ENCODE measurements at places on chromosomes 16 and 17. TPM values are rescaled to one million over a fixed set of nuclear protein-coding genes. Genes with fewer than 3 reads are reported as not detected.

HSD11B2 gene
- polyA plus RNA-seq = 5.8 TPM

DNA sequence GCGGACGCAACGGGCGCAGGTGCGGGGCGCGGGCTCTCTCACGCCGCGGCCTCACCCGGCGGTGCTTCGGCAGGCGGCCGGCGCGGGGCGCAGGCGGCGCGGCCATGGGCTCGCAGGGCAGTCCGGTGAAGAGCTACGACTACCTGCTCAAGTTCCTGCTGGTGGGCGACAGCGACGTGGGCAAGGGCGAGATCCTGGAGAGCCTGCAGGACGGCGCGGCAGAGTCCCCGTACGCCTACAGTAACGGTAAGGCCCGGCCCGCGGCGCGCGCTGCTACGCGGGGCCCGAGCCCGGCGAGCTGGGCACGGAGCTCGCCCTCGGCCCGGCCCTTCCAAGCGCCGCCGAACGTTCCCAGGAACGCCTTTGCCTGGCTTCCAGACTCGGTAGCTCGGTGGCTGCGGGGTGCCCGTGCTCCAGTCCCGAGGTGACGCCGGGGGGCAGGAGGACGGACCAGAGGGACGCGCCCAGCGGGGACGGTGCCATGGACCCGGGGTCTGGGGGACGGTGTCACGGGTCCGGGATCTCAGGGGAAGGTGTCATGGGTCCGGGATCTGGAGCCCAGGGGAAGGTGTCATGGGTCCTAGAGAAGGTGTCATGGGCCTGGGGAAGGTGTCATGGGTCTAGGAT is 435 bp downstream of the RAB40C start:
- peak; percentile 63 for DNase-seq

CDH5 gene
- 20.2 TPM for polyA plus RNA-seq

GRCh38 chr17:56452461-56452860 is 141.0 kb upstream of the NOG start:
- DNase-seq = no peak

CBLN1 gene
- 1.8 TPM for polyA plus RNA-seq

- no peak for DNase-seq
Measured at GRCh38 chr17:19012171-19013080, 7.9 kb upstream of the FAM83G start.

KRT40 gene
- polyA plus RNA-seq = 0.07 TPM

USP31 gene
- 4.5 TPM for polyA plus RNA-seq

SPATA32 gene
- polyA plus RNA-seq = 0.24 TPM

GRCh38 chr16:83772806-83773205 is 35.0 kb upstream of the HSBP1 start:
- DNase-seq = no peak

EPOP gene
- polyA plus RNA-seq = 0.57 TPM

HASPIN gene
- polyA plus RNA-seq = 2.7 TPM

SSTR5 gene
- 1.2 TPM for polyA plus RNA-seq

NAGS gene
- 37.5 TPM for polyA plus RNA-seq

GRCh38 chr16:86848821-86849220 is 270.5 kb downstream of the FOXL1 start:
- DNase-seq = no peak

- no peak for DNase-seq
Measured at GRCh38 chr16:6926762-6927161, 405.9 kb upstream of the RBFOX1 start.

DNA sequence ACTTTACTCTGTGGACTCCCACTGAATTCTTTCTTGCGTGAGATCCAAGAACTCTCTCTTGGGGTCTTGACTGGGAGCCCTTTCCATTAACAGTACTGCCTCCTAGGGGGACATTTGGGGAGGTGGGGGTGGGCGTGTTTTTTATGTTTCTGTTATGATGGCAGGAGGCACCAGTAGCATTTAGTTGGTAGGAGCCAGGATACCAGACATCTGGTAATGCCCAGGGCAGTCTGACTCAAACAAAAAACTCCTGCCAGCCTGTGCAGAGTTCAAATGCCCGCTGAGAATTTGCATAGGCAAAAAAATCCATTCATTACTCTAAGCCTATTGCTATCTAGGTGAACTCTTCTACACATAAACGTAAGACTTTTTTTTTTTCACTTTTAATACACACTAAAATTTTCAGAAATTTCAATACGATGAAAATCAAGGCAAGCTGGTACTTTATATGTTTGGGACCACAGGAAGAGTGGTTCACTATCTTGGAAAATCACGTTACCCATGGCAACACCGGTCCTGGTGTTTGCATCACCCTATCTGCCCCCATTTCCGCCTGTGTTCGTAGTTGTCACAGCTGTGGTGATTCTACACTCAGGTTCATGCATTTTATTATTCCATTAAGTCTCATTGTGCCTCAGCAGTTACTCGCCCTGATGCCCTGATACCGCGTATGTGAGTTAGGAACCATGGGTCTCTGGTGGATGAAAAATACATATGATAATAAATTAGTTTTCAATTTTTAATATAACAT is 121.1 kb upstream of the XYLT1 start:
- DNase-seq = no peak

DNA sequence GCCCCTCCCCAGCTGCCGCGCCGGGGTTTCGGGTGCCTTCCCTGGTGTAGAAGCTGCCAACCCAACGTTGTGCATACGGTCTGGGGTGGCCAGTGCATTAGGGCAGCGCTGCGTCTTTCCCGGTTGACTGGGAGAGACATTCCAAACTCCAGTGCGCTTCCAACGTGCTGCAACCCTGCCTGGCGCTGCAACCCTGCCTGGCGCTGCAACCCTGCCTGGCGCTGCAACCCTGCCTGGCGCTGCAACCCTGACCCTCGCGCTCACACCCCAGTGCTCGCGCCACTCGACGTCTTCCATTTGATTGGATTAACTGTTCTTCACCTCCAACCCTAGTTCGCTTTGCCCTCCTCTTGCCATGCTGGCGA is 488 bp upstream of the HAP1 start:
- DNase-seq = no peak

DNA sequence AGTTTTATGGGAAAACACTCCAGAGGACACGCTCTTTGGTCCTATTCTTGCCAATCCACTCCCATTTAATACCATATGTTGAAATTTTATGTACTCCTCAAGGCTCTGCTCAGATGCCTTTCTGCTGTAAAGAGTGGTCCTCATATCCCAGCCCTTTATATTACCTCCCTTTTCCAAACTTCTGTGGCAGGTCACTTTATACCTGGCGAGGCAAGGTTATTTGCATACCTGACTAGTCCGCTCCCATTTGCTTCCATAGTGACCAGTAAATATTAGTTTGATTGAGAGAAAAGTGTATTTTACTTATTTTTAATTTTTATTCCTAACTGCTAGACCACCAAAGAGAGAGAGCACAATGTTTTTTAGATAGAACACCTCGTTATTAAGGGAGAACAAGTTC is 17.3 kb downstream of the KRT12 start:
- DNase-seq = no peak

GRCh38 chr16:1010251-1010650 is 28.7 kb downstream of the SOX8 start:
- DNase-seq = no peak

SHISA9 gene
- polyA plus RNA-seq = 2.7 TPM

- no peak for DNase-seq
Measured at GRCh38 chr16:69904495-69905170, 46.5 kb upstream of the CLEC18A start.

RILP gene
- polyA plus RNA-seq = 9.0 TPM

APOH gene
- 4.4 TPM for polyA plus RNA-seq

DNA sequence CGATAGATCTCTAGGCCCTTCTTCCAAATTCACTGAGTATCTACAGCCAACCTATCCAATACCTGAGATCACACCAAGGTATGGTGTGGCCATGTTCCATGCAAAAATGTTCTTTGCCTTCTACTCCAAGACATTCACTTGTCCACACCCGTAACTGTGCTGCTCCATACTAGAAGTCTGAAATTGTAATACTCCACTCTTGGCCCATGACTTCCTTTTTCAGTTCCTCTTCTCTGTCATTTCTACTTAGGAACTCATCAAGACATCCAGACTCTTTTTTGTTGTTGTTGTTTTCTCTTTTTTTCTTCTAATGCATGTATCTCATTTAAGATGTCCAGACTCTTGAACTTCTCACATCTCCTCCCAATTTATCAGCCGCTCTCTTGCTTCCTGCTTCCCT is 42.5 kb upstream of the KSR1 start:
- no peak for DNase-seq

ZFPM1 gene
- polyA plus RNA-seq = 27.2 TPM

CRK gene
- polyA plus RNA-seq = 42.2 TPM

TMEM97 gene
- polyA plus RNA-seq = 31.0 TPM

DNA sequence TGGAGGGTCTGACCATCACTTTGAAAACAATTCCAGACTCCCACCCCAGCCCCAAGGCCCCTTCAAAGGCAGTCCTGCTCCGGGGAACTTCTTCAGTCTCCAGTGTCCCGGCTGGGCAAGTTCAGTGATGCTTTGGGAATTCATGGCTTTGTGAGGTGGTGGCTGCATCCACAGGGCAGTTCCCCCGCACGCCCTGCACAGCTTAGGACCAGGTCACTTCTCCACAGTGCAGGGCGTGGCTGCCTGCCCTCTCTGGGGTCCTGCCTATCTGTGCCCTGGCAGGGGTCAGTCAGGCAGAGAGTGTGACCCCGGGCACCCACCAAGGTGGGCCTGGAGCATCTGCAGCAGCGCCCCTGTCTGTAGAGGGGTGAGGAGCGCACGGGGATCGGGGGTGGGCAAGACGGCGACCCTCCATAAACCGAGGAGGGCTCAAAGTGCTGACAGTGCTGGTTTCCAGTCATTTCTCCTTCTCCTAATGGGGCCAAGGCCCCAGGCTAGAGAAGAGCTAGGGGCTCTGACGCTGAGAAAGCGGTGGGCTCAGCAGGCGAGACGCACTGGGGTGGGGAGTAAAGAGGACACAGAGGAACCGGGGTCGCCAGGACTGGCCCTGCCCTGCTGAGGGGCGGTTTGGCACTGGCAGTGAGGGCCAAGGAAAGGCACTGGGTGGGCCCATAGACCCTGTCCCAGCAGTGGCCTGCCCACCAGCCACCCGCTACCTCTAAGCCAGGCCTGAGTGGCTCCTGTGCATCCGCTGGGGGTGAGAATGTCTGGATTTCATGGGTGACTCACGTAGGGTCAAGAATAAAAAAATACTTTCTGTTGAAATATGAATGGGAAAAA is 4.2 kb upstream of the ARHGAP27 start:
- no peak for DNase-seq

ITGAD gene
- 0.03 TPM for polyA plus RNA-seq

ABCC12 gene
- polyA plus RNA-seq = not detected

DNA sequence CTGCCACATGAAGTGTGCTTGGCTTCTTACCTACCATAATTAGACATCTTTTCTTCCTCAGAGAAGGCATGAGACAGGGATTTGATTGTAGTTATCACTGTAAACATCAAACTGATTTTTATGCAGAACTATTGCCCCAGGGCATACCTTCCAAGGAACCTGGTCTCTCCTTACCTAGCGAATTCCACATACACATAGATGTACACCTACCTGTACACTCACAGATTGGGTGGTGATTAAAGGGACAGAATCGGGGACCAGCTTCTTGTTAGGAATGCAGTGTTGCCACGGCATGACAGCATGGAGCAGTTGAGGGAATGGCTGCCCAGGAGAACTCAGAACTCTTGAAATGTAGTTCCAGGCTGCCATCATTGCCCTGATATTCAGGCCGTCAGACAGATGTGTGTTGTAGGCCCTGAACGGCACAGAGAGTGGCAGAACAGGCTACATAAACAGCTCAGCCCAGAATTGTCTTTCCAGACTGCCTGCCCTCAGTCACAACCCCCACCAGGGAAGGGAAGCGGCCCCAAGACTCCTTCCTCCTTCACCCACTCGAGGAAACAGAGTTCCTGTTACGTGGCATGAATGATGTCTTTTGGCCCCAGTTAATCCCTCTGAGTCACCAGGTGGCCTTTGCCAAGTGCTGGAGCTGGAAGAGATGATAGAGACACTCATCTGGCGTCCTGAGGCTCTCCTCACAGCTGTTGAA is 17.8 kb upstream of the NAGLU start:
- DNase-seq = peak; percentile 88

DNA sequence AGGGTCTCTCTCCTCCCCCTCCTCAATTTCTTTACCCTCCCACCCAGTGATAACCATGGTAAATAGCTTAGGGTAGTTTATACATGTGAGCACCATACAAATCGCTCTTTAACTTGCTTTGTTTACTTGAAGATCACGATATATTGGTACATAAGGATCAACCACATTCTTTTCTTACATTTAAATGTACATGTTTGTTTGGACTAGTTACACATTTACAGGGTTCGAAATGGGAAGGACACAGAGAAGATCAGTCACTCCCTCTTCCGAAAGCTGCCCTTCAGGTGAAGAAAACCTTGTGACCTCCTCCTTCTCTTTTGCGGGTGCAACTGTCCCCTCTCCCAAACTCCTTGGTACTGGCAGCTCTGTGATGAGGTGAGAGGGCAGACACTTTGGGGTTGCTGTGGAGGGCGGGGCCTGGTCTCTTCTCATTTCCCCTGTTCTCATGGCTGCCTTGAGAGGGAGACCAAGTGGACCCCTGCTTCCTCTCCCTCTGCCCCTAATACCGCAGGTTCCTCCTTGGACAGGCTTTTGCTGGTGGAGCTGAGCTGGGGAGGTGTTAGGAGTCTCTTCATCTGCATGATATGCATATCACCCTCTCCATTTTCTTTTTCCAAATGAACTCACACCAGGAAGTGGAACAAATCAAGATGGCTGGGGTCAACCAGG is 4.7 kb upstream of the PIK3R6 start:
- DNase-seq = no peak

- DNase-seq = peak; percentile 78
Measured at GRCh38 chr17:60601447-60602384, 1.7 kb downstream of the PPM1D start.

TNFSF13 gene
- 23.4 TPM for polyA plus RNA-seq

DNA sequence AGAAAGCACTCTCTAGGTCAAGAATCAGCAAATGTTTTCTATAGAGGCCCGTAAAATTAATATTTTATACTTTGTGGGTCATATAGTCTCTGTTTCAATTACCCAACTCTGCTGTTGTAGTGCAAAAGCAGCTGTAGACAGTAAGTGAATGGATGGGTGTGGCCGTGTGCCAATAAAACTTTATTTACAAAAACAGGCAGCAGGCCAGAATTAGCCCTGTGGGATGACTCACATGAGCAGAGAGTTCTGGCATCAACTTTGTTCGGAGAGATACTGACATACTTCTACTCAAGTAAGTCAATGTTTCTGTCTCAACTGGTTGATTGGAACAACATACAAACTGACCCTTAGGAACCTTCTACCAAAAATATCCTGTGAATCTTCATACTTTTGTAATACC is 616.2 kb downstream of the MAF start:
- no peak for DNase-seq

GRCh38 chr17:8965394-8966168 is at the start of gene PIK3R5:
Gene PIK3R5 (minus strand): TSS chr17:8965707. CDS start chr17:8911494, 54,213 bp downstream.
- peak; percentile 19 for DNase-seq

- no peak for DNase-seq
Measured at GRCh38 chr16:74583926-74584666, 22.8 kb downstream of the GLG1 start.

GRCh38 chr17:82018152-82018988 is 4.3 kb downstream of the CENPX start:
- DNase-seq = no peak

TMEM256 gene
- 187 TPM for polyA plus RNA-seq

- no peak for DNase-seq
Measured at GRCh38 chr17:54882371-54882770, 18.3 kb upstream of the TOM1L1 start.
